Activated CD4-positive, alpha-beta T cell treated with anti-CD3 and anti-CD28 coated beads, Interleukin-2, amount 50 U/mL, for 1 hour (primary cell): ENCODE measurements at places on chromosomes 11 and 22.

DNA sequence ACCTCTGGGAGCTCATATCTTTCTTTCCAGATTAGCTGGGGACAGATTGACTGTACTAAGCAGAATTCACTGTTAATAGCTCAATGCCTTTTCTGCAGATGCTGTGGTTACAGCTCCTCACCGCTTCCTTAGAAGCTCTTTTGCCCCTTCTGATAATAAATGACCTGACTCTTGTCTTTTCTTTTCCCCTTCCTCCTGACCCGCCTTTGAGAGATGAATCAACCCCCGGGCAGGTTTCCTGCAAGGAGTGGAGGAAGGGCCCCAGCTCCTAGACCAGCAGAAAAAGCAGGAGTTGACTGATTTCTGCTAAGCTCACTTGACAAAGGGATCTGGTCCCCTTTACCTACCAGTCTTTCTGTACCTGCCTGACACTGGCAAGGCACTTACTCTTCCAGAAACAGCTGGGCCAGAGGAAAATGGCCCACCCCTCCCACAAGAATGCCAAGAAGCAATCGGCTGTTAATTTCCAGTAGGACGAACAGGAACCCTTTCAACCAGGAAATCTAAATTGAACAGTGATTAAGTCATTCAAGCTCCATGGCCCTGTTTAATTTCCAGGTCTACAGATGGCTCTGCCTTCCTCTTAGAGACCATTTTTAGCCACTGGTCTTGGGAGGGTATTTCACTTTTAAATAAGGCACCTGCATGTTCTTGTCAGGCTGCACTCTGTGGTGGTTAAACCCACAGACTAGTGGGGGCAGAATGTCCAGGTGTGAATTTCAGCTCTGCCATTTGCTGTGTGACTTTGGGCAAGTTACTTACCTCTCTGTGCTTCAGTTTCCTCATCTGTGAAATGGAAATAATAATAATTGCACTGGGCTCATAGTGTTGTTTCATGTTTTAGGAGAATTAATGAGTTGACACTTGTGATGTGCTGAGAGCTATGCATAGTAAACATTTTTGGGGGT is 67.5 kb downstream of the PRR5L start:
- no peak for DNase-seq

GRCh38 chr11:60633645-60634044 is 65.8 kb upstream of the MS4A8 start:
- DNase-seq, result no peak

- DNase-seq, result no peak
Observed at GRCh38 chr11:128735935-128736605, 42.2 kb downstream of the FLI1 start.

DNA sequence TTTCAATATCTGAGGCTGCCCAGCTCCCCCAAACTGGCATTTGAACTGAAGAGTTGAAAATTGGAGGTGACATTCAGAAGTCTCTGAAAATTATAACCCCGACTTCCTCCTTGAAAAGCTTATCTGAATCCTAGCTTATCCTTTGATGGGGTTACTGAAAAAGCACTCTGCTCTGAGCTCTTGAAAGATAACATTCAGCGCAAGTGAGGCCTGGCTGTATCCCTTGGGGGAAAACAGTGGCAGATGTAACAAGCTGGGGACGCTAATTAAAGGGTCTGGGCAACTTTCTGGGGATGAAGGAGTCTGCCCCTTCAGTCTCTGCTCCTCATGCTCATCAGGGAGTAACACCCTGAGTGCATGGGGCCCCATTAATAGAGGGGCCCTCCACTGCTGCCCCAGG is 402.0 kb upstream of the CADM1 start:
- DNase-seq, result no peak

- DNase-seq, result no peak
Observed at GRCh38 chr11:72411623-72412419, 22.5 kb downstream of the CLPB start.

- no peak for DNase-seq
Observed at GRCh38 chr22:44639891-44640617, 62.0 kb upstream of the PRR5 start.

DNA sequence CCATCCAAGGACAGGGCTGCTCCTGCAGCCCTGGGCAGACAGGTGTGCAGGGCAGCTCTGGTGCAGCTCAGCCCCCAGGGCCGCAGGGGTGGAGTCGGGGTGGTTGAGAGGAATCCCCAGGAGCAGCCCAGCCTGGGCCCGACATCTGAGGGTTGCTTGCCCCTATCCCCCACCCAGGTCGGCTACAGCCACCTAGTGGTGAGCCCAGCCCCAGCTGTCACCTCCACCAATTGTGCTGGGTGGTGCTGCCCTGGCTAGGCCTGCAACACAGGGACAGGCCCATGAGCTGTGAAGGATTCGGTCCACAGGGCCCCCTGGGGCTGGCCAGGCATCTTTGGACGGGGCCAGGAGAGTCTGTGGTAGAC is 29.6 kb downstream of the RTN4R start:
- peak; percentile 48 for DNase-seq

DNA sequence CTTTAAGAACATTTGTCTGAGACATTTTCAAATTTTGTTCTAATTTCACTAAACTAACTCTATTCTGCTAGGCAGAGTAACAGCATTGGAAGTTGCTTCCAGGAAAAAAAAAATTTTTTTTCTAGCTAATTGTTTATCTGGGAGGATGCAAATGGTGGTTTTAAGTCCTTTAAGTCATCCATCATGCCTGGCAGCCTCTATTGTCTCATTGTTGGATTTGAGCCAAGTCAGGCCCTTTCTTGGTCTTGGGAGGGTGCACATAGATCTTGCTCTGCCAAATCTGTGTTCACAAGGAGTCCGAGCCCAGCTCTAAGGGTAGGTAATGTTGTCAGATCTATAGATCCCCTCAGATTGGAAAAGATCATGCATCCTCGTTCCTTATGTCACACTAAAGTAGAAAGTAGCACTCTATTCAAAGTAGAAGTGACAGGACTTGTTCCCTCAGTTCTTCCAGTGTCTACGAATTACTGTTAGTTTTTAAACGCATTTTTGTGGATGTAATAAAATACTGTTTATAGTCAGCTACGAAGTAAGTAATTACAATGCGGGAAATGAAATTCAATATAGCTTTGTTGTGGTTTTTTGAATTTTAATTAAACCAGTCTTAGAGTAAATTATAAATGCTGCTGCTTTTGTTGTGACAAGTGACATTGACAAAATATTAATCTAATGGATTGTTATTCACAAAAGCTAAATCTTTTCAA is 166.0 kb upstream of the RASSF10 start:
- DNase-seq, result no peak
